ENCODE measurements at places on chromosomes 6 and 20.

GRCh38 chr6:170114956-170115855 is 175.7 kb downstream of the DLL1 start:
- DNase-seq: no peak

- no peak for DNase-seq
Observed at GRCh38 chr20:49394264-49394663, 88.2 kb downstream of the KCNB1 start.

GRCh38 chr20:24915892-24916291 is 33.2 kb upstream of the CST7 start:
- DNase-seq: no peak

DNA sequence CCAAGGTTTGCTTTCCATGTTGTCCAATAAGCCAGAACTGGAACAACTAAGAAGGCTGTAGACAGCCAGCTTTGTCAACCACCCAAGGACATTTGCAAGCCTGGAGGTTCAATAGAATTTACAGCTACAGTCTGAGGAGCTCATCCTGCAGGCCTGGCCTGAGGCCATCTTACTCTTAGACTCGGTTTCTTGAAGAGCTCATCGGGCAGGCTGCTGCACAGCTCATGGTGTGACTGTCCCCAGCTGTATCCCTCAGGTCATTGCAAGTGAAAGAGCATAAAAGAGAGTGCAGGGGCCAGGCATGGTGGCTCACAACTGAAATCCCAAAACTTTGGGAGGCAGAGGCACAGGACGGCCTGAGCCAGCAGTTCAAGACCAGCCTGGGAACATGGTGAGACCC is 96.9 kb upstream of the FOXQ1 start:
- DNase-seq: no peak

GRCh38 chr6:126716826-126717509 is 377.1 kb downstream of the CENPW start:
- no peak for DNase-seq

DNA sequence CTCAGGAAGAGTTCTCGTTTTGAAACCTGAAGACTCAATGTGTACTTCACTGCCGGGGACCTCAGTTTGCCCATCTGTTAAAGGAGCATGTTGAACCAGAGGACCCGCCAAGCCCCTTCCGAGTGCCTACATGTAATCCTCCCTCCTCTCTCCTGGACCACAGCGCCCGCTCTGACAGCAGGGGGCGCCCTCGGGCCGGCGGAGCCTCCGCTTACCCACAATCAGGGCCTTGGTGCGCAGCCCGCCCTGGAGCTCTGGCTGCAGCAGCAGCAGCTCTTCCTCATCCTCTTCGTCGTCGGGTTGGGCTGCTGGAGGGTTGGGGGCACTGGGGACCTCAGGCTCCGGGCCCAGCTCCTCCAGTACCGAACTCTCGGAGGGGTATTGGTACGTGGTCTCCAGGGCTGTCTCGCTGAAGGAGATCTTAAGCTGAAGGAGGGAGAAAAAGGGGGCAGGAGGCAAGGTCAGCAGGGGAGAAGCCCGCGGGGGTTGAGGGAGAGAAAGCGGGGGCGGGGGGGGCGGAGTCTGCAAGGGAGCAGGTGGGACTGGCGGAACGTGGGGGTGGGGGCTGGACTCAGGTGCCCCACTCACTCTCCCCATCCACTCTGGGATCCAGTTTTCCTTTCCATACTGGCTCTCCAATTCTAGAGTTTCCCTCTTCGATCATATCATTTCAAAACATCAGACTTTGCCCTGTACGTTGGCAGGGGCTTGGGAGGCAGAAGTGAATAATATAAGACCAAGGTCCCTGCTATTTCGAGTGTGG is 6.3 kb upstream of the DHX16 start:
- no peak for DNase-seq

DNA sequence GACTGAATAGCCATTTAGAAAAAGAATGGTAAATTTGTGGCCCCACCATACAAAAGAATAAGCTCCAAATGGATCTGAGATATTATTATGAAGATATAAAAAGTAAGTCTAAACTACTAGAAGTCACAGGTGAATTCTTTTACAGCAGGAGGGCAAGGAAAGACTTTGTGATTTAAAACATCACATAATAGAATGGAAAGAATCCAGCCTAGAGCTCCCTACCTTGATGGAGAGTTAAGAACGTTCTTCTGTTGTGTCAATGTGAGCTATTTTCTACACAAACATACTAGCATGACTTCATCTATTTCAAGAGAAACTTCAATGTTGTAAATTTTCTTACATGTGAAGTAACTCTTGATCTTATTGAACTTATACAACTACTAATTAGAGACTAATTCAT is 100.0 kb upstream of the NRSN1 start:
- no peak for DNase-seq

DNA sequence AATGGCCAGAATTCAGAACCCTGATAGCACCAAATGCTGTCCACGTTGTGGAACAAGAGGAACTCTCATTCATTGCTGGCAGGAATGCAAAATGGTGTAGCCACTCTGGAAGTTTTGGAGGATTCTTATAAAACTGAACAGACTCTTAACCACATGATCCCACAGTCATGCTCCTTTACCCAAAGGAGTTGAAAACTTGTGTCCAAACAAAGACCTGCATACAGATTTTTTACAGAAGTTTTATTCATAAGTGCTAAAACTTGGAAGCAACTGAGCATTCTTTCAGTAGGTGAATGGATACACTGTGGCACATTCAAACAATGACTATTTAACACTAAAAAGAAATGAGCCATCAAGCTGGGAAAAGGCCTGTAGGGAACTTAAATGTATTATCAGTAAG is 32.5 kb downstream of the PREP start:
- DNase-seq: no peak

- no peak for DNase-seq
Observed at GRCh38 chr6:149111556-149112115, 205.9 kb upstream of the TAB2 start.

GRCh38 chr6:113680301-113680700 is 176.8 kb upstream of the MARCKS start:
- no peak for DNase-seq

- DNase-seq: no peak
Observed at GRCh38 chr6:21836277-21836676, 242.7 kb downstream of the SOX4 start.
